ENCODE measurements at places on chromosomes 11 and 22.

- no peak for DNase-seq
These were observed 5.3 kb downstream of the ATP5MG start for GRCh38 chr11:118406599-118407166.

- no peak for DNase-seq
These were observed 1306.0 kb downstream of the TBC1D22A start for GRCh38 chr22:48068323-48068885.

DNA sequence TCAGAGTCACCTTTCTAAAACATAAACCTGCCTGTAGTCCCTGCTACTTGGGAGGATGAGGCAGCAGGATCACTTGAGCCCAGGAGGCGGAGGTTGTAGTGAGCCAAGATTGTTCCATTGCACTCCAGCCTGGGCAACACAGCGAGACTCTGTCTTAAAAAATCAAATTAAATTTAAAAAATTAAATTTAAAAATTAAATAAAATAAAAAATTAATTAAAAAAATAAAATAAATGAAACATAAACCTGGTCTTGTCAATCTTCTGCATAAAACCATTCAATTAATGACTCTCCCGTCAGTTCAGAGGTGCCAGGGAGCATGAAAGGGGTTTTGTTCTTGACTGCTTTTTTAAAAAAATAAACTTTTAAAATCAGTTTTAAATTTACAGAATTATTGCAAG, 48.6 kb downstream of the CCDC83 start:
- no peak for DNase-seq

DNA sequence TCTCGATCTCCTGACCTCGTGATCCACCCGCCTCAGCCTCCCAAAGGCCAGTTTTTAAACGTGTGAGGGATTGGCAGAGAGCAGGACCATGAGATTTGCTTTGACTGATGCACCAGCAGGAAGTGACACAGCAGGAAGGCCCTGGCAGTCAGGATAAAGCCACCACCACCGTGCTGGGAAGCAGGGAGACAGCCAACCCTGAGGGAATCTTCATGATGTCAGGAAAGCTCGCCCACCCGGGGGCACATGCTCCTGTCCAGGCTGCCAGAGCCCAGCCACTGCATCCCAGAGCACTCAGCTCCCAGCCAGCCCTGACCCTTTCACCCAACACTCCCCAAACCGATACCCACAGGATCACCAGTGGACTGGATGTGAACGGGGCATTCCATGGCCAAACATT, 6.1 kb downstream of the TUBGCP6 start:
- DNase-seq = no peak

- DNase-seq = no peak
These were observed 370 bp upstream of the A4GALT start for GRCh38 chr22:42721045-42721434.

DNA sequence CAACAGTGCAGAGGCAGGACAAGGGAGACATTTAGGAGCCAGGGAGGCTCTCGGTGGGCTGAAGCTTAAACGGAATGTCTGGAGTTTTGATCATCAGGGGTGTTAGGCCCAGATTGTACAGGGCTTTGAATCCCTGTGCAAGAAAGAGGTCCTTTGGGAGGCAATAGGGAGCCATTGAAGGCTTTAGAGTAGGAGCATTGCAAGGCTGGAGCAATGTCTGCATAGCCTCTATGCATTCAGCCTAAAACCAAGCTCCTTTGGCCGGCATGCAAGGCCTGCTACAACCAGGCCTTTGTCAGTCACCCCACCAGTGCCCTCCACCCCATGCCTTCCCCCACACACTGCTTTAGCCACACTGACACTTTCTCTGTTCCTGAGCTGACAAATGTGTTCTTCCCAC, 47.4 kb upstream of the FGF3 start:
- DNase-seq = no peak

- DNase-seq = peak; percentile 70
These were observed 67.0 kb upstream of the TBCEL start for GRCh38 chr11:120956710-120957495.

- no peak for DNase-seq
These were observed 6.7 kb upstream of the SEPTIN5 start for GRCh38 chr22:19707347-19708290.

Data from common myeloid progenitor, CD34-positive (primary cell).